ENCODE measurements at places on chromosomes 3 and 15.

GRCh38 chr3:149753717-149754116 lies 1.4 kb upstream of the COMMD2 start:
- DNase-seq = no peak

DNA sequence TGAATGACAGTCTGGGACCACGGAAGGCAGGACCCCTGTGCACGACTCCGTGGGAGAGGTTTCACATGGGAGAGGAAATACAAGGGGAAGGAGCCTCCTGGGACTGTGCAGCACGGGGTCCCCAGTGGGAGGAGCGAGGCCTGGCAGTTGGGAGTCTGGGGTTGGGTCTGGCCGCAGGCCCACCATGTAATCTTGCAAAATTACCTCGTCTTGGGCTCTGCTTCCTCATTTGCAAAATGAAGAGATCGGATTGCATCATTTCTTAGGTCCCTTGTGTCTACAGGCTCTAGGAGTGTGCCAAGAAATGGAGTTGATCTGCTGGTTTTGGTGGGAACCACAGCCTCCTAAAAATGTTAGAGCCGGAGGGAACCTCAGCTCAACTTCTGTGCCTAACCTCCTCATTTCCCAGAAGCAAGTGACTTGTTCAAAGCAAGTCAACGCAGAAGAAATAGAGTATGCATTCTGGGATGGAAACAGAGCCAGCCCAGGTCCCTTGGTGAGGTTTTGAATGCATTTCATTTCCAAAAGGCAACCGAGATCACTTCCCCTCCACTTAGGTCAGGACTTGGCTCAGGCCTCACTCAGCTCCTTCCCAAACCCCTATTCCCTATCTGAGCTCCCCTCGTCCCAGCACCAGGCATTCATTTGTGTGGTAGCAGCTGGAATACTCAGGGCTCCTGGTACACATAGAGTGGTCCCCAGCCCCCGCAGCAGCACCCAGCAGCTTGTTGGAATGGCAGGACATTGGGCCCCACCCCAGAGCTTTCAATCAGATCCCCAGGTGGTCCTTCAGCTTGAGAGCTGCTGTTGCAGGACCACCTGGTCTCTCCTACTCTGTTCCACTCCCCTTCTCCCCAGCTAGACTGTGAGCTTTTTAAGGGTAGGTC lies 267.7 kb downstream of the XXYLT1 start:
- no peak for DNase-seq

- no peak for DNase-seq
Measured at GRCh38 chr3:149449182-149449581, 25.3 kb upstream of the TM4SF4 start.

GRCh38 chr3:10444511-10444910 lies 60.9 kb downstream of the ATP2B2 start:
- no peak for DNase-seq

DNA sequence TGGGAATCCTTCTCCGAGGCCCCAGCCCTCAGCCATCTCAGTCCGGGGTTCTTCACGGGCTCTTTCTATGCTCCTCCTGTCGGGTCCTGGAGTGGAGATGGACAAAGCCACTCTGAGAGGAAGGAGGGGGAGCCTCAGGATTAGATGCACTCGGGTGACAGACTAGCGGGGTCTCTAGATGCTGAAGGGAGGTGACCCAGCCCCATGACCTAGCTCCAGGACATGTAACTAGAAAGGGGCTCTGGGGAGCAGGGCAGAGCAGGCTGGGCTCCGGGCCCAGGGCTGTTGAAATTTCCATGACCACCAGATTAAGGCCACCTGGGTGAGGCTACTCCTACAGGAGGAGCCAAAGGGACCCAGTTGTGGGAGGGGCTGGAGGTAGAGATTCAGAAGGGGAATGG lies 14.8 kb upstream of the SKIC8 start:
- DNase-seq = no peak

DNA sequence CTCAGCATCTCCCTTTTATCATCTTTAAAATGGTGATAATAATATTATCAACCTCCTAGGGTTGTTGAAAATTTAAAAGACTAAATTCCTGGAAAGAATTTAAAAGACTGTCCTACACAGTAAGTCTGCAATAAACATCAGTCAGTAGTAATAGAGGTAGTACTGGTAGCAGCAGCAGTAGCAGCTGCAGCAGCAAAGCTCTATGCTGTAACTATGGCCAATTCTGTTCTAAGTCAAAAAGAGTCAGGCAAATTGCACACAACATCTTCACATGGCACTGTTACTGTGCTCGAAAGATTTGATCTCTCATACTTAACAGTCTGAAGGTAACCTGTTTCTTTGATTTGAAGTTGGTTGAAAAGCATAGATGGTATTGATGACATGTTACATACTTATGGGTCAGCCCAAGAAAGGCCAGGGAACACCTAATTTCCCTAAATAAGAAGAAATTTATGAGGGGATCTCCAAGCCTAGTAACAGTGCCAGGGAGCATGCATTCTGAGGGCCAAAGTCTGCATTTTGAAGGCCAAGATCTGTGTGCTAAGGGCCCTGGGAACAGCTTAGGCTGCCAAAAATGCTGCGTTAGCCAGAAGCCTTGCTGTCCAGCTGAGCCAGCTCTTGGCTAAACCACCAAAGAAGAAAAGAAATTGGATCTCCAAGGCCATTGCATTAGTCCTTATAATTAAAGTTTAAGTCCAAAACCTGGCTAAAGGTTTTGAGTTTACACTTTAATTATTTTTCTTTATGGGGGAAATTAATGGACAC lies 68.2 kb downstream of the SIDT1 start:
- no peak for DNase-seq

- DNase-seq = no peak
Measured at GRCh38 chr3:82764521-82764920, 1003.1 kb upstream of the GBE1 start.

DNA sequence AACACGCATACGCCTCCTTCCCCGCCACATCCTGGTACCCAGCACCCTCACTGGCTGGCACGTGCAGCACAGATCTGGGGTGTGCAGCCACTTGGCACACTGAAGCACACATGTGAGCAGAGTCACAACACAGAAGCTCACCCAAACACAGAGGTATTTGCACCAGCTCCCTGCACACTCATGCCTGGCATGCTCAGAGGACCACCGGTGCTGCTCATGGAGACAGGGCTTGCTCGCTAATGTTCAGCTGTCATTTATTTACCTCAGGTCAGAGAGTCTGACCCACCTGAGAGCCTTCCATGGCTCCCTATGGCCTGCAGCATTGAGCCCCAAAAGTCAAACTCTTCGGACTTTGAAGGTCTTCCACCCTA lies 70.4 kb downstream of the ADAMTS7 start:
- DNase-seq = no peak

GRCh38 chr3:25557694-25558093 lies 107.0 kb downstream of the TOP2B start:
- DNase-seq = no peak

GRCh38 chr3:172615296-172615695 lies 92.1 kb upstream of the TNFSF10 start:
- DNase-seq = no peak

- DNase-seq = no peak
Measured at GRCh38 chr3:161117646-161118045, 12.5 kb upstream of the B3GALNT1 start.

- no peak for DNase-seq
Measured at GRCh38 chr15:84601555-84601838, 688 bp downstream of the ZSCAN2 start.

GRCh38 chr15:35485411-35485810 lies 60.6 kb downstream of the DPH6 start:
- no peak for DNase-seq

GRCh38 chr15:92636401-92636907 lies 19.1 kb downstream of the FAM174B start:
- DNase-seq = no peak

DNA sequence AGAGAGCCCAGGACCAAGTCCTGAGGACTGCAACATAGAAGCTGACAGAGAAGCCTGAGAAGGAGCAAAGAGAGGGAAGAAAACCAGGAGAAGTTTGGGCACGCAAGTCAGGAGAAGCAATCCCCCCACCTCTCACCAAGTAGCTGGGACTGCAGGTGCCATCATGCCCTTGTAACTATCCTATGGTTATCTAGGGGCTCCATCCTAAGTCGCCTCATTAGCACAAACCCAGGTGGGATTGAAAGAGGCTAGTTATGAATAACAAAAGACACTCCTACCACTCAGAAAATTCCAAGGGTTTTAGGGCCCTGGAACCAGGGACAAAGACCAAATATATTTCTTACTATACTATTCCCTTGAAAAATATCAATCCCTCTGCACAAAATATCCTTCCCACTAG lies 53.5 kb downstream of the CCR4 start:
- DNase-seq = no peak

DNA sequence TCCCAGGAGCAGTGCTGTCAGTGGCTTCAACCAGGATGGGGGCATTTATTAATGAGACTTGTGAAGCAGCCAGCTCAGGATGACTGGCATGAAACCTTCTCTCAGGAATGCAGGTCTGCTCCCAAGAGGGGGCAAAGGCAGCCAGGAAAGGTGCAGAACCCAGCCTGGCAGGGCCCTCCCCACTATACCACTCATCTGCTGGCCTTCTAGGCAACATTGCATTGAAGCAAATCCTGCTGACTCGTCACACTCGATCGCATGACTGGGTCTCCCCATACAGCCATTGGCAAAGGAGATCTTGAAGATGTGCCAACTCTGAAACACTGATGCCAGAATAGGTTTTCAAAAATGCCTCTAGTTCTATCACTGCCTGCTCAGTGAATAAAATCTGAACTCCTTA lies 65.7 kb upstream of the CMTM7 start:
- DNase-seq = no peak

GRCh38 chr3:25621087-25621486 lies 43.6 kb downstream of the TOP2B start:
- DNase-seq = no peak

- DNase-seq = no peak
Measured at GRCh38 chr3:171266740-171267073, 193.5 kb downstream of the TNIK start.

DNA sequence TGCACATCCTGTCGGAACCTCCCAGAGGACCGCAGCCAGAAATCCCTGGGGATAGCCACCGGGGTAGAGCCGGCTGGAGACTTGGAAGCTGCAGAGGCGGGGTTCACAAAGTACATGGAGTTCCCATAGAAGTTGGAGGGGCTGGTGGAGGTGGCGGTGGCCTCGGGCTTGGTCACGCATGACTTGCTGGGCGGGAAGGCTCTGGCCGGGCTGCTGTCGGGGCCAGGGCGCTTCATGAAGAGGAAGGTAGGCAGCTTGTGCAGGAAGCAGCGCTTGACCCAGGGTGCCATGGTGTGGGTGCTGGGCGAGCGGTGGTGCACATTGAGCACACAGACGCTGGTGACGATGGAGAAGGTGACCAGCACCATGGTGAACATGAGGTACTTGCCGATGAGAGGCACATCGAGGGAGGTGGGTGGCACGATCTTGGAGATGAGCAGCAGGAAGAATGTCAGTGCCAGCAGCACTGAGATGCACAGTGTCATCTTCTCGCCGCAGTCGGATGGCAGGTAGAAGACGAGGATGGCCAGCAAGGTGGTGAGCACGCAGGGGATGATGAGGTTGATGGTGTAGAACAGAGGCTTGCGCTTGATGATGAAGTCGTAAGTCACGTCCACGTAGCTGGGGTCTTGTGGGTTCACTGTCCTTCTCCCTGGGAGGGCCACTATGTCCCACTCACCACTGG lies 8.4 kb upstream of the CHRNA3 start:
- no peak for DNase-seq

GRCh38 chr3:133578548-133579191 lies 5.2 kb downstream of the CDV3 start:
- DNase-seq = no peak

GRCh38 chr15:68278595-68279405 lies 1.3 kb downstream of the FEM1B start:
- no peak for DNase-seq

DNA sequence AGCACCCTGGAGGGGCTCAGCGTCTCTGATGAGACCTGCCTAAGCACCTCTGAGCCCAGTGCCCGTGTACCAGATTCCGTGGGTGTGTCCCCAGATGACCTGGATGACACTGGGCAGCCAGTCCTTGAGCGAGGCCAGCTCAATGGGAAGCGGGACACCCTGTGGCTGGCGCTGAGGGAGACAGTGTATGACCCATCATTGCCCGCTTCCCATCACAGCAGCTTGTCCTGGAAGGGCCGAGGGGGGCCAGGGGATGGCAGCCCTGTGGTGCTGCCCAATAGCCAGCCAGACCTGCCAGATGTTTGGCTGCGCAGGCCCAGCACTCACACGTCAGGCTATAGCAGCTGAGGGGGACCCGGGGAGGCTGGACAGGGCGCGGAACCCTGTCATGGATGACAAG lies 12.0 kb downstream of the DISP2 start:
- DNase-seq = no peak

GRCh38 chr3:10627884-10628572 lies 122.6 kb upstream of the ATP2B2 start:
- no peak for DNase-seq

- DNase-seq = no peak
Measured at GRCh38 chr15:56192659-56193442, 50.8 kb downstream of the RFX7 start.

- DNase-seq = no peak
Measured at GRCh38 chr15:89475661-89476060, 20.7 kb downstream of the RHCG start.

GRCh38 chr3:187252311-187252710 lies 39.2 kb downstream of the MASP1 start:
- DNase-seq = no peak

DNA sequence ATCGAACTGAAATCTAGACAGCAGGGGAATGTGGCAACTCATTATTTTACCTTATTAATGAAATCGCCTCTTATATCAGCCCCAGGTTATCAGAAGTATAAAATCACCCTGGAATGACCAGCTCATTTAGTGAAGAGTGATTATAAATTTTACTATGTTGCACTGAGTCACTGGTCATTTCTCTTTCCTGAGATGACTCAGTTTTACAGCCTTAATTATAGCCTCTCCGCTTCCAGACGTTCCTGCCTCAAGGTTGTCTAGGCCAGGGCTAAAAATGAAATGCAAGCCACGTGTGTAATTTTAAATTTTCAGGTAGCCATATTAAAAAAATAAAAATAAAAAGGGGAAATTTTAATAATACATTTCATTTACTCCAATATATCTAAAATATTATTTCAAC lies 33.3 kb downstream of the DET1 start:
- no peak for DNase-seq

DNA sequence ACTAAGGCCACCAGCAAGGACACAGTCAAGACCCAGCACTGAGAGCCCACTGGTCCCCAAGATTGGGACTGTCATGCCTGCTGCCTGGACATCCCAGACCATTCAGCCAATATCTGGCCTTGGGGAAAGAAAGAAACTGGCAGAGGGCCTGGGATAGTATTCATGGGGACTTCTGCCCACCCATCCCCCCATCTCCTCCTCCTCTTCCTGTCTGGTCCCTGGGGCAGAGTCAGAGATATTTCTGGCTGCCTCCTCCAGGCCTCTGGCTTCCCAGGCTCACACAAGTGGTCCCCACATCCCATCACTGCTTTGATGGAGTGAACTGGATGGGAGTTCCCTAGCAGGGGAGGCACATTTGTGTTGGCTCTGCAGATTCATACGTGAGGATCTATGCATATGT lies 4.2 kb upstream of the RASL12 start:
- DNase-seq = no peak

DNA sequence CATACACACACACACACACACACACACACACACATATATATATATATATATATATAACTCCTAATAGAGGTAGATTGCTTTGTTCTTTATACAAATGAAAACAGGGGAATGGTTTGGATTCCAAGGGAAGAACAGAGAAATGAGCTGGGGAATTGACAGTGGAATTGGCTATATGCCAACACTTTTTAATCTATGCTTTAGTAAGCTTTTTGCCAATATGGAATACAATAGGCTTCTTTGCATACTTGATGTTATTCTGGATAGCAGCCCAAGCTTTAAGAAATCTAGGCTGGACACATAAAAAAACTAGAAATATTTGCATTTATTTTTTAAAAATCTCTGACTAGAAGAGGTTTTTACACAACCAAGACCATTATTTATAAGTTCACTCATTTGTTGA lies 334.2 kb upstream of the MDFIC2 start:
- no peak for DNase-seq

Data from activated CD4-positive, alpha-beta T cell treated with anti-CD3 and anti-CD28 coated beads for 4 hours (primary cell).